Esophagus muscularis mucosa (tissue), 4 donors: ENCODE measurements at places on chromosomes 16 and 17. TPM values are rescaled to one million over a fixed set of nuclear protein-coding genes. Genes with fewer than 3 reads are reported as not detected.

Gene ARHGAP23
- 58.6 TPM for total RNA-seq

Gene TMEM114
- not detected for total RNA-seq

Gene ODAD4
- total RNA-seq, result 0.33 TPM

Gene P2RX1
- 14.6 TPM for total RNA-seq

- no peaks in the 10 kb centered on the region for H3K4me1 ChIP-seq
- H3K4me3 ChIP-seq, result no peak overlapping the region
- no peak for DNase-seq
- no peaks in the 10 kb centered on the region for H3K36me3 ChIP-seq
Observed at GRCh38 chr17:32859857-32860525, 16.9 kb downstream of the MYO1D start.

DNA sequence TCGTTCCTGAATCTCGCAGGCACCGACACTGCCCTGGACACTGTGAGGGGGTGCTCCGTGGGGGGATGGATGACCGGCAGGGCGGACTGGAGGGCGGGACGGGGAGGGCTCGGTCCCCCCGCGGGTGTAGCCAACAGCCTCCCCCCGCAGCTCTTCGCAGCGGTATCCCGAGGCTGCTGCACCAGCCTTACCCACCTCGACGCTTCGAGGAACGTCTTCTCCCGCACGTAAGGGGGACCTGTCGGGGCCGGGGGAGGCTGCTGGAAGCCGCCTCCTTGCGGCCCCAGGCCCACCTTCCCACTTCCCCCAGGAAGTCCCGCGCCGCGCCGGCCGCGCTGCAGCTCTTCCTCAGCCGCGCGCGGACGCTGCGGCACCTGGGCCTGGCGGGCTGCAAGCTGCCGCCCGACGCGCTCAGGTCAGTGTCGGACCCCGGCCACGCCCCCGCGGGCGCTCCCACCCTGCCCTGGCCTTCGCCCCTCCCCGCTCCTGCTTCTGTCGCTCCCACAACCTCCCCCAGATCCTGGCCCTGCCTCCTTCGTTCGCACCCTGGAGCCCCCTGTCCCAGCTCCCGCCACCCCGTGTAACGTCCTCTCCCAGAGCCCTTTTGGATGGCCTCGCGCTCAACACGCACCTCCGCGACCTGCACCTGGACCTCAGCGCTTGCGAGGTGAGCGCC is 3.3 kb downstream of the CARMIL2 start:
- peaks cover 44% of the 10 kb centered on the region for H3K4me1 ChIP-seq
- H3K36me3 ChIP-seq, result no peaks in the 10 kb centered on the region
- DNase-seq, result no peak
- no peak overlapping the region for H3K27ac ChIP-seq
- no peak overlapping the region for H3K4me3 ChIP-seq
